ENCODE measurements at places on chromosomes 1 and 21. TPM values are rescaled to one million over a fixed set of nuclear protein-coding genes. Genes with fewer than 3 reads are reported as not detected.

Gene CASZ1
- 54.8 TPM for total RNA-seq

Gene PRRX1
- total RNA-seq = 121 TPM

Gene C1orf94
- total RNA-seq = not detected

Gene PODN
- total RNA-seq = 27.1 TPM

Gene GPR3
- not detected for total RNA-seq

- DNase-seq = no peak
These were observed 59.5 kb downstream of the TBCE start for GRCh38 chr1:235426680-235427079.

- DNase-seq = no peak
These were observed 209.2 kb downstream of the KCTD3 start for GRCh38 chr1:215776336-215776735.

DNA sequence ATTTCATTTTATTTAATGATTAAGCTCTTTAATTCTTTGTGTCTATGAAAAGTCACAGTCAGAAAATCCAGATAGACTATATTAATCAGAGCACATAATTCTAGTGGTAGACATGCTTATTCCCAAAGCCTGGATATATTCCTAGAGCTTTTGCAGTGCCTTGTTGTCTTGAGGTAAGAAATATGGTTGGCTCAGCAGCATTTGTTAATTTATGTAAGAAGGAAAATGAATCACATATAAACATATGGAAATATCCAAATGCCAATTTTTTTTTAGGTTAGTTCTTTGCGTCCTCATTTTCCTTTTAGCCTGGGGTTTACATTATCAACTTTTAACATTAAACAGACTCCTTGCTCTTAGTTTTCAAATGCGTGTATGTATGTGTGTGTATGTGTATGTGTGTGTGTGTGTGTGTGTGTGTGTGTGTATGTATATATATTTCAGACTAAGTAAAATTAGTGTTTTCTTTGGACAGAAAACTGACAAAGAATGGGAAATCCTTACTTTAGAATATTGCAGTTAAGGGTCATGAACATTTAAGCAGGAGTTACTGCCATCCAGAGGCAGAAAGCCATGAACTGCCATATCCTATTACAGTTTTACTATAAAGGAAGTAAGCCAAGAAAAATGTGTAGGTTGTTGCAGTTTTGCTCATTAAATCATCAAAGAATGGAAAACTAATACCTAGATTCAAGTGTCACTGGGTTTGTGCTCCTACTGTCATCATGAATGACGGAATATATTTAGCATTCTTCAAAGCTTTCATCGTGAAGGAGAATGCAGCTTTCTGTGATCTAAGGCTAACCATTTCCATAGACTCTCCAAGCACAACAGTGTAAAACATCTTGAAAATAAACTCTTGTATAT is 477.1 kb upstream of the NR5A2 start:
- DNase-seq = no peak

DNA sequence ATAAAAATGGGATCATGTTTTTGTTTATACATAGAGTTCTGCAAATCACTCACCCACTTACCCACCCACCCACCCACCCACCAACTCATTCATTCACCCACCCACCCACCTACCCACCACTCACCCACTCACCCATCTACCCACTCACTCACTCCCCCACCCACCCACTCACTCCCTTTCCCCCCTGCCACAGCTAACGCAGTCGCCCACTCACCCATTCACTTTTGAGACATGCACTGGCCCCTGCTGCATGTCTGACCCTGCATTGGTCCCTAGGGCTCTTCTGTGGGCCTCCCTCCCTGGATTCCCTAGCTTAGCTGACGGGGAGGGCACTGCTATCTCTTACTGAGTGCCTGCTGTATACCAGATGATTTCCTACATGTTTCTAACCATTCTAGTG is 100.4 kb upstream of the CSF3R start:
- no peak for DNase-seq

GRCh38 chr1:3900150-3900968 is at the start of gene C1orf174:
TSS of gene C1orf174 (minus strand) at chr1:3900272. CDS start at chr1:3900186, 86 bp downstream.
- peak; percentile 95 for DNase-seq

DNA sequence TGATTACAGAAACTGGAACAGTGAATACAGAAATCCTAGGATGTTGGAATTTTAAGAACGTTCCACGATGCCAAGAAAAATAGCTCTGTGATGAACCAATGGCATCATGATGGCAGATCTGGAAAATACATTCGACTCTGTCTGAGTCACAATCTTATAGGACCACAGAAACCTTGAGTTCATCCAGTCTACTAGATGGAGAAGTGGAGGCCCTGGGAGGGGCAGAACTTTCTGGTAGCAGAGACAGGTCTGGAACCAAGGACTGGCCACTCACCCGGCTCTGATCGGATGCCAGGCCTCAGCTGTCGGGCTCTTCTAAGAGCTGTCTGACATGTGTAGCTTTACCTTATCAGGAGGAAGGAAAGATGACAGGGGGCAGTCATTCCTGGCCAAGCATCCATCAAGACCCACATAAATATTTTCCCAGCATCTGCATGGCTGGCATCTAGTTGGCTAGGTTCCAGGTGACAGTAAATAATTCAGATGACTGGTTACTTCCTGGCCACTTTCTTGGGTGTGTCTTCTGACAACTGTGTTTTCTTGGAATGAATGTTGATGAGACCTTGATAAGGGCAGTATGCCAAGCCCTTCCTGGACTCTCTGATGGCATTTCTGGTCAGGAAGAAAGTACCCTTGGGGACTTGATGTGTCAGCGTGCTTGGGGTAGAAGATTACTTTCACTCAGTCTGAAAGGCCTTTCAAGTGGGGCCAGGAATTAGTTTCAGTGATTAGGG is 72.6 kb upstream of the TRABD2B start:
- DNase-seq = no peak

- DNase-seq = no peak
These were observed 129.3 kb downstream of the TMEM53 start for GRCh38 chr1:44544960-44545359.

DNA sequence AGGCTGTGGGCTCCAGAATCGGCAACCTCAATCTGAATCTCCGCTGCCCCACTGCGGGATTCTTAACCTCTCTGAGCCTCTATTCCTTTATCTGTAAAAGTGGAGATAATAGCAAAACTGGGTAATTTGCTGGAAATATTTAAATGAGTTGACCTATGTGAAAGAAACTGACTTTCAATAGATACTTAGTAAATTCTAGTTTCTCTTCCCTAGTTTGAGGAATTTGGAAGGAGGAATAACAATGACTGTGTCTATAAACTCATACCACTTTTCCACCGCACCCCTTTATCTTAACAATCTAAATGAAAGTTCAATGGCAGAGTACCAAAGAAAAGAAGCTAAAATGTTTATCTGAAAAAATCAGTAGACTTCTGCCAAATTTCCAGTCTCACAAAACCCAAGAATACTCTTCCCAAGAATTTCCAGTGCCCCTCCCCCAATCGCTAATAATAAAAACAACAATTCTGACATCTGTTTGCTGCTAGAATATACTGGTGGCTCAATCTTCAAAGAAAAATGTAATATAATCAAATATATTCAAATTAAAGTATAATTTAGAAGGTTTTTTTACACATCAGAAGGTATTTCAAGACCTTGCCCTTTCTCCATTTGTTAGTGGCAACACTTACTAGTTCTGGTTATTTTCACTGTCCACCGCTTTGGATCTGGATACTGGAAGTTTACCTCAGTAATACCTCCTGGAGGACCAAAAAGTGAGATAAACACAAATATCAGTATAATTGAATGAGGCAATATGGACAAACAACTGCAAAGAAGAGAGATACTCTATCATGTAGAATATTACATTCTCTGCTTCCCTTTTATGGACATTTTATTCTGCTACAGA is 171.2 kb downstream of the LTN1 start:
- no peak for DNase-seq

GRCh38 chr1:8097077-8097799 is 71.1 kb upstream of the ERRFI1 start:
- no peak for DNase-seq

DNA sequence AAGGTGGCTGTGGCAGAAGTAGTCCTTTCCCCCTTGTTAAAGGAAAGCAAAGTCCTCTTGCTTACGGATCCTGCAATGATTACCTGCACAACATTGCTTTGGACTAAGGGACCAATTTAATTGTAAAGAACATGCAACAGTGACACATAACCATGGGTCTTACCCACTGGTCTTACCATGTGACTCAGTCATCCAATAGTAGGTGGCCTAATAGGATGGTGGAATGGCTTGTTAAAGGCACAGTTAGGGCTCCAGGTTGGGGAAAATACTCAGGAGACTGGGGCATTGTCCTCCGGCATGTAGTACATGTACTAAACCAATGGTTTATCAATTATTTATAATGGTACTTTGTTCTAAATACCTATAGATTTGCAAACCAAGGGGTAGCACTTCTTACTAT is 2.1 kb upstream of the YIPF1 start:
- no peak for DNase-seq

Measured in psoas muscle (tissue), 8 donors.